ENCODE measurements at places on chromosomes 3 and 15.

DNA sequence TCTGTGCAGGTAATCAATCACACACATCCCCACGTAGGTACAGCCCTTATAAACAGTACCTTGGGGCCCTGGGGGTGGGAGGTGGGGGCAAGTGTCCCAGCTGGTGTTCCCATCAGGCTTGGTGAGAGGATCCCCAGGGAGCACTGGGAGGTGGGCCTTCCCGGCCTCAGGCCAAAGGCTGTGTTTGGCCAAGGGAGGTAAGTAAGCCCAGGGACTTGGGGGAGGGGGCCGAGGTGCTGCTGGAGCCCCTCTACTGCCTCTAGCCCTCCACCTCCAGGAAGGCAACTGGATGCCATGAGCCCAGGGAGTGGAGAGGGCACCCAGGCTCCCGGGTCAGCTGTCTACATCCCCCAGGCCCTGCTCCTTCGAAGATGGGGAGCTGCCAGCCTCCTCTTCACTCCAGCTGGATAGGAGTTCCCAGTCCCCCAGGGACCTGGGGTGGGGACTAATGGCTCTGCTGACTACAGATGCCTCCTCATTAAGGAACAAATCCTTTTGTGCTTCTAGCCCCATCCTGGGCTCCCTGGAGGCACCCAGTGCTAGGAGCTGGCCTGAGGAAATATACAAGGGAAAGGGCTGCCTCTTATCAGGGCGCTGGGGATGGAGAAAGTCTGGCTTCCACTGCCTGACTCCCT is 33.1 kb downstream of the RNU5B-1 start:
- no peak for DNase-seq

DNA sequence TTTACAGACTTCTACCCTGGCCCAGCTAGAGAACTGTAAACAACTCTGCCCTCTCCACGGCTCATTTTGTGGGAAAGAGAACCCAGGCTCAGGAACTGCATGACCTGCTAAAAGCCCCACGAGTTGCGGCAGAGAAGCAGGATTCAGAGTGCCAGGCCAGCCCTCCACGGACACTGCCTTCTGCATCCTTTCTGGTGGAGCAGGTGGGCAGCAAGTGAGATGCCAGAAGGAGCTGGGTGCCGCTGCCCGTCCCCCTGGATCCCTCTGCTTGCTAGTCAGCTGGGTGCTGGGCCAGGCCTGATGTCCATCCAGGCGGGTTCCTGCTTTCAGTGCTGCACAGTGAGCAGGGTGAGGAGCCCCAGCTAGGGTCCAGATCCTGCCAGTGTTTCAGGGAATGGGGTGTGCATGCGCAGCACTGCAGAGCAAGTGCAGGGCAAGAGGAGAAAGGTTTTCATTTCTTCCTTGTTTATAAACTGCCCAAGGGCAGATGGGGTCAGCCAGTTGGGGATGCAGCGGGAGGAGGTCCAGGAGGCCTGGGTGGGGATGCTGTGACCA is 5.2 kb upstream of the RAB43 start:
- DNase-seq: no peak

DNA sequence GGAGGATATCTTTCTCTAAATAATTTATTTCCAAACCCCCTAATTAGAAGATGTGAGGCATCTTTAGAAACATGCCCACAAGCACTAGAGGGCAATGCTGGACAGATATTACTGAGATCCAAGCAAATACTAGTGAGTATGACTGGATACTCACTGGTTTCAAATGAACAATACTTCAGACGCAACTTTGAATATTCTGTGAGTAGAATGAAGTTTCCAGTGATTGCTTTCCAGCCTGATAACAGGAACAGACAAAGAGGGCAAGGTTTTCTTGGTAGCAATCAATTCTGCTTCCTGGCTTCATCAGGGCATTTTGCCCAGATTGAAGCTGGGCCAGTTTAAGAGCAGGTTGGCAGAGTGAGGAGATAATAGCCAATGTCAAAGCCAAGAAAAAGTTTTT is 442.6 kb upstream of the PDZRN3 start:
- no peak for DNase-seq

DNA sequence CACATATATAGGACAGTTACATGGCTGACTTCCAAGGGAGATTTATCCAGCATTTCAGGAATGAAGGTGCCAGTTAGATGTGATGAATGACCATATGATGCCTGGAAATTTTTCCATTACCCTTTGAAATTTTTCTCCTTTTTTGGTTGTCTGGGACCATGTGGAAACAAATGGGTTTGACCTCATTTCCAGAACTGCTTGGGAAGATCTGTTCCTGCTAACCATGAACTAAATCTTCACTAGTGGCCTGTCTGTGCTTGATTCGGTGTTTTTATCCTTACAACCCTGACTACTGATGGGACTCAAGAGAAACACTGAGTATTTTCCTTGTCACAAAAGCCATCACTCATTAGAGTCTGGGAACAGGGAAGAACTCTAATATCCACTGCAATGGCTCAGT is 409.4 kb downstream of the PDCD6IP start:
- no peak for DNase-seq

GRCh38 chr15:42707873-42708544 is 28.9 kb downstream of the CDAN1 start:
- no peak for DNase-seq

DNA sequence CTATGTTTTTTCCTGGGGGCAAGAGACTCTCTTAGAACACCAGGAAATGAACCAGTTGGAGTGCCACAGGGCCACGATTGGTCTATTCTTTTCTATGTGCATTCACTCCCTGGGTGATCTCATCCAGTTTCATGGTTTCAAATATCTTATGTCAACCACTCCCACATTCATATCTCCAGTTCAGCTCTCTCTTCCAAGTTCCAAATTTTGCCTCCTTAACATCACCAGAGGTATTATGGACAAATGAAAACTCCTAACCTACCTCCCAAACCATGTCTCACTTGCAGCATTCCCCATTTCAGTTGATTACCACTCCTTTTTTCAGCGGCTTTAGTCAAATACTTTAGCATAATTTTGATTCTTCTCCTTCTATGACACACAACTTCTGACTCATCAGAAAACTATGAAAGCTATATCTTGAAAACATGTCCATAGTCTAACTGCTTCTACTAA is 203.1 kb upstream of the SEMA6D start:
- no peak for DNase-seq

DNA sequence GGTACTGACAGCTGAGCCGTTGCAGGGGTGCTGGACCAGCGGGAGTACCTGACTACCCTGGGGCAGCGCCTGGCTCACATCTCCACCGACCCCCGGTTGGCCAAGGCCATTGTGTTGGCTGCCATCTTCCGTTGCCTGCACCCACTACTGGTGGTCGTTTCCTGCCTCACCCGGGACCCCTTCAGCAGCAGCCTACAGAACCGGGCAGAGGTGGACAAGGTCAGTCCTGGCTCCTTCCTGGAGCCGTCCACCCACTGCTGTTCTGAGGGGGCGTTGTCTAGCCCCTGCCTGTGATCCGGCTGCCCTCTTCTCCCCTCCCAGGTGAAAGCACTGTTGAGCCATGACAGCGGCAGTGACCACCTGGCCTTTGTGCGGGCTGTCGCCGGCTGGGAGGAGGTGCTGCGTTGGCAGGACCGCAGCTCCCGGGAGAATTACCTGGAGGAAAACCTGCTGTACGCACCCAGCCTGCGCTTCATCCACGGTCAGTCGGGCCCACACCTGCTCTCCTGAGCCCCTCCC is 45.7 kb downstream of the DHX30 start:
- DNase-seq: no peak

DNA sequence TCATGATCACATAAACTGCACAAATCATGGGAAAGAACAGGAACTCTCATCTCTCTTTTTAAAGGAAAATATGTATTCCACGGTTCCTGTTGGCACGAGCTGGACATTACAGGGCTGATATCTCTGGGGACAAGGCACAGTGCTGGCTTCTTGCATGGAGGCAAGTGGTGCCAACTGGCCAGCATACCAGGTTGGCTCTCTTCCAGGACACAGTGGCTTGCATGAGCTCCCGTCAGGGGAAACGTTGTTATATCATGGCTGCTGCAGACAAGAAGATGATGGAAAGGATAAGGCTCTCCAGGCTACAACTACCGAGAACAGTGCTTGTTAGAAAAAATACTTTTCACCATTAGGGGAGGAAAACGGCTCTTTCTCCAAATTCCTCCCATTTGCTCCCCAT is 283.9 kb downstream of the RORA start:
- DNase-seq: no peak

DNA sequence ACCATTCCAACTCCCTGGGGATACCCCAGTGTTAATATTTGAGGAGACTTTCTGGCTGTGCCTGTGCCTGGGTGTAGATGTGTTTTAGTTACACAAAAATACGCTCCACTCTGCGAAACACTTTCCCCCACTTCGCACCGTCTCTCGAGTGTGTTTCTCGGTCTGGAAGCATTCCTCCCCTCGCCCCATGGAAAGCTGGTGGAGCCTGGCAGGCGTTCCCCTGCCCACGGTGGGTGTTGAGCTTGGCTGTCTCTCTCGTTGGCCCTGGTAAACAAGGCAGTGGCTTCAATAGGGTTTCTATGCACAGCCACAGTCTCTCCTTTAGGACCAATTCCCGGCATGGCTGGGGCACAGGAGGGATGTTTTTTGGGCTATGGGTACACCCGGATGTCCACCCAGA is 19.3 kb downstream of the IQSEC1 start:
- DNase-seq: no peak

- DNase-seq: no peak
These were observed 62.7 kb upstream of the ITGA11 start for GRCh38 chr15:68494573-68495110.

DNA sequence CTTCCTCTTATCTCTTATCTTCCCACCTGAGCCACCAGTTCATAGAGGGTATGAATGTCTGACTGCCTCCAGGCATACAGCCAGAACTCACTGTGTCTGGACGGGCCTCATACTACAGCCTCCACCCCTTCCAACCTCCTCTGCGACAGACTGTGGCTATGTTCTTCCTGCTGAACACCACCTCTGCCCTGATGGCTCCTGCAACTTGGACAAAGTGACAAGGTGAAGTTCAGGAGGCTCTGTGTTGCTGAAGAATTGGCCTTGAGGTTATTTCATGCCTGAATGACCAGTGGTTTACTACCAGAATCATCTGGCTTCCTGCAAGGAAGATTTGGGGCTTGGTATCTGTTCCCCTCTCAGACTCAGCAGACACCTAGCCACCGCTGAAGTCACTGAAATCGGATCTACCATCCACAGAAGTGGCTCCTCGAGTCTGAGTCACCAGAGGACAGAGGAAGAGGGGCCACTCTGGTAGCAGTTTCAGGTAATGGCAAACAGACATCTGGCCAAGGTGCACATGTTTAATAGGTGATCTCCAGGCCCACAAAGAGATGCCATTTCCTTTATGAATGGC is 14.2 kb upstream of the ULK3 start:
- DNase-seq: no peak

- no peak for DNase-seq
These were observed 375.4 kb upstream of the PROK2 start for GRCh38 chr3:72160351-72160750.

- no peak for DNase-seq
These were observed 1.6 kb downstream of the C3orf38 start for GRCh38 chr3:88151358-88151757.
